ENCODE measurements at places on chromosomes 4 and X.

DNA sequence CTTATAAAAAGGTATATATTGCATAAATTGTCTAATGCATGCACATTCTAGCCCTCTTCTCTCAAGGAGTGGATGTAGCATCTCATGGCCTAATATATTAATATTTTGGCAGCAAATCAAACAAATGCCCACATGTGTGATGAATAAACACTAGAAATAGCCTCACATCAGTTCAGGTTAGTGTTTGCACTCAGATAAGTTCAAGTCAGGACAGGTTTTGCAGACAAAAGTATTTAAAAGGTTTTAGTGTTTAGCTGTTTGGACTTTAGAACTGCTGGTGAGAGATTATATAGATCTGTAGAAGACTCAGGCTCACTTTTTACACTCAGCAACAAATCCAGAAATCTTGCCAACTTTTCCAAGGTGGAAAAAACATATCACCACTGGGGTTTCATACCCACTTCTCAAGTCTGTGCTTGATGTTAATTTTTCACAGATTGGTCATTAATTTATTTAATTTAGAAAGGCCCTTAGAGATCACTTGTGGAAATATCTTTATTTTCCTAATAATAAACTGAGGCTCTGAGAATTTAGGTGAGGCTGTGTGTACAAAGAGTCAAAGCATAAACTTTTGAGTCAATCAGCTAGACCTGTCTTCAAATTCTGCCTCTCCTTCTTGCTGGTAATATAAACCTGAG, 362.6 kb downstream of the GASK1B start:
- no peak for DNase-seq

GRCh38 chrX:44227991-44228390, 115.5 kb downstream of the EFHC2 start:
- DNase-seq: no peak

DNA sequence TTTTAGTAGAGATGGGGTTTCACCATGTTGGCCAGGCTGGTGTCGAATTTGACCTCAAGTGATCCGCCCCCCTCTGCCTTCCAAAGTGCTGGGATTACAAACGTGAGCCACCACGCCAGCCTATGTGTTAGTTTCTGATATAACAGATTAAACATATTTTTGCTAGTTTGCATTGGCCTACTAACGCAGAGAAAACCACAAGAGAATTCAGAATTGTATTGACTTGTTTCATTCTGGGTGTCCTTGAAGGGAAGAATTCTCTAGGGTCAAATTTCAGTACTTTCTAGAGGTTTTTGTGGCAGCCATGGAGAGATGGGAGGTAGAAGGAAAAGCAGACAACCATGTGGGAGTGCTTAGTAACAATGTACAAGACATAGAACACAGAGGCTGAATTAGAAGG, 46.1 kb upstream of the BMPR1B start:
- DNase-seq: no peak

- peak; percentile 77 for DNase-seq
Observed at GRCh38 chrX:48897625-48898306, at the start of the genes PQBP1 and TIMM17B. Gene PQBP1 (plus strand): TSS chrX:48897930. CDS start chrX:48898510, 580 bp downstream. Gene TIMM17B (minus strand): TSS chrX:48897768. CDS start chrX:48897749, 19 bp downstream.

DNA sequence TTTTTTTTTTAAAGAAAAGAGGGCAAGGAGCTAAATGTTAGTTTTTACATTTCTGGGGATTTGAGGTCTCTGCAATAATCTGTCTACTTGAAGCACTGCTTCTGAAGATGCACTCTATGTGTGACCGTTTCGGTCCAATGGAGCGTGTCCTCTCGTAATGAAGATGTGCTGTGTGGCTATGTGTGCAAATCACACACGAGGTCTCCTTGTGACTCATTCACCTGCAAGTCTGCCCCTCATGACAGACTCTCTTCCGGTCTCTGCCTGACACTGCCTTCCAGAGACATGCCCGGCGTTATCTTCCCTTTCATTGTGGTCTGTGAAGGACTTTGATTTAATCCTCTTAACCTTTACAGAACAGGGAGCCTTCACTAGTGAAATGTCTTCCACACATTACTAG, 84.3 kb downstream of the TRAM1L1 start:
- no peak for DNase-seq

DNA sequence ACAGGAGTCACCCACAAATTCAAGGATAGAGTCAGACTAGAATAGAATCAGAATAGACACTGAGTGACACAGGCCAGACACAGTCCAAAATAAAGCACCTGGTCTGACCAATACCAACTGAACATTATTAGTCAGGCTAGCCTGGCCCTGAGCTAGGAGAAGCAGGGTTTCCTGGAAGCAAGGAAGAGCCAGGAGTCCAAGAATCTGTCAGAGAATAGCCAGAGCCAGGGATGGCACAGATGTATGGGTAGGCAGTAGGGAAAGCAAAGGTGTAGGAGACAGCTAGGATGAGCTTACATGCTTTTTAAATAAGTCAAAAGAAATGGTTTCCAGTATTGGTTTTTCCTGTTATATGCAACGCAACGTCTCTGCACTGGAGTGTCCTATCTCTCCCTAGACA, 3.7 kb downstream of the BTC start:
- DNase-seq: no peak

GRCh38 chrX:41912923-41913322, 10.4 kb downstream of the CASK start:
- no peak for DNase-seq

- no peak for DNase-seq
Observed at GRCh38 chr4:151866592-151866918, 105.7 kb upstream of the GATB start.

DNA sequence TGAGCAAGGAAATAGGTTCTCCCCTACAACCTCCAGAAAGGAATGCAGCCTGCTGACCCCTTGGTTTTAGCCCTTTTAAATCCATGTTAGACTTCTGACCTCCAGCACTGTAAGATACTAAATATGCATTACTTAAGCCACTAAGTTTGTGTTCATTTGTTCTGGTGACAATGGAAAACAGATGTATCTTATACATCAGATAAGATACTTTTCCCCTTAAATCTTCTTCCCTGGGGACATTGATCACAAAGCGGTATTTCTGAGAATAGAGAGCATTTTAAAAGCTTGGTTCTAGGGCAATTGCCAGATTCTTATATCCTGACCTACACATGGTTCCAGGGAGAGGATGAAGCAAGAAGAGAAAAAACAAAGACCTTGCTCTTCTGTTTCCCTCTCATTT, 6.5 kb upstream of the TMEM184C start:
- DNase-seq: no peak

DNA sequence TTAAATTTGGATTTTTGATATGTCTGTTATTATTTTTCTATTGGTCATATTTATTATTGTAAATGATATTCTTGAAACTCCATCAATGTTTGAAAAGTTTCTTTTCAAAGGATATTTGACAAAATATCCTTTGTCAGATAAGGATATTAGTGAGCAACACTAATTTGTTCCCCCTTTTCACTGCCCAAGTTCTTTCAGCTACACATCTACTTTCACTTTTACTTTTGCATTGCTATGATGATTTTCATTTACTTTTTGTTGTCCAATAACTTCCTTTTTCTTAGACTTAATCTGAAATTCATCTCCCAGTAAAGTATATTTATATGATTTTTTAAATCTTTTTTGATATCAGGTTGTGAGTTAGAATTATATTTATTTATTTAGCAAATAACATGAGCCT, 542.3 kb upstream of the ADGRL3 start:
- DNase-seq: no peak

GRCh38 chr4:27861381-27861787, 1000.7 kb downstream of the STIM2 start:
- no peak for DNase-seq

DNA sequence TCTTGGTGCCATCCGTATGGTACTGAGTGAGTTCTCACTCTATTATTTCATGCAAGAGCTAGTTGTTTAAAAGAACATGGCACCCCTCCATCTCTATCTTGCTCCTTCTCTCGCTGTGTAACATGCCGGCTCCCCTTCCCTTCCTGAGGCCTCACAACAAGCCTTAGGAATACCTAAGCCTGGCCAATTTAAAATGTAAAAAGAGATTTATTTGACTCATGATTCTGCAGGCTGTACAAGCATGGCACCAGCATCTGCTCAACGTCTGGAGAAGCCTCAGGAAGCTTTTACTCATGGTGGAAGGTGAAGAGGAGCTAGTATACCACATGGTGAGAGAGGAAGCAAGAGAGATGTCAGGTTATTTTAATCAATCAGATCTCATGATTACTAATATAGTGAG, 90.4 kb upstream of the NUDT10 start:
- no peak for DNase-seq

DNA sequence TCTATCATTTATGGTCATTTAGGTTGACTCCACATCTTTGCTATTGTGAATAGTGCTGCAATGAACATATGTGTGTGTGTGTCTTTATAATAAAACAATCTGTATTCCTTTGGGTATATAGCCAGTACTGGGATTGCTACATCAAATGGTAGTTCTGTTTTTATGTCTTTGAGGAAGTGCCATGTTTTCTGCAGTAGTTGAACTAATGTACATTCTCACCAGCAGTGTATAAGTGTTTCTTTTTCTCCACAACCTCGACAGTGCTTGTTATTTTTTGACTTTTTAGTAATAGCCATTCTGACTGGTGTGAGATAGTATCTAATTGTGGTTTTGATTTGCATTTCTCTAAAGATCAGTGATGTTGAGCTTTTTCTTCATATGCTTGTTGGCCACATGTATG, 80.5 kb downstream of the ARHGAP6 start:
- DNase-seq: no peak

- DNase-seq: no peak
Observed at GRCh38 chr4:16442296-16442695, 216.0 kb upstream of the TAPT1 start.

- no peak for DNase-seq
Observed at GRCh38 chrX:45758738-45759397, 558.2 kb upstream of the DIPK2B start.

- DNase-seq: no peak
Observed at GRCh38 chr4:55125763-55126541, 557 bp upstream of the KDR start.

DNA sequence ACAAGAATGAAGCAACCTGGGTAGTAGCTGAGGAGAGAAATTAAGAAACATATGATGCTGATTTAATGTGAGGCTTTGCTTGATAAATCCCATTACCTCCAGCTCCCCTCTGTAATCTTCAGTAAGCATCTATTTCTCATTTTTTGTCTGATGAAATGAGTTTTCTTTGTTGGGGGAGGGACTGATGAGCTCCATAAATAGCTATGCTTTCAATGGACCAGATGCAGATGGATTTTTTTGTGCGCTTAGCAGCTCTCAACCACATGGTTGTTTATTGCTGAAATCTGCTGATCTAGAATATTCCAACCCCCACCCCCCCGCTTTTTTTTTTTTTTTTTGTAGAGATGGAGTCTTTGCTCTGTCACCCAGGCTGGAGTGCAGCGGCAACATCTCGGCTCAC, 1082.0 kb downstream of the RAPGEF2 start:
- DNase-seq: no peak

- DNase-seq: no peak
Observed at GRCh38 chr4:36027203-36027602, 217.1 kb downstream of the ARAP2 start.

Data from T-helper 9 cell (primary cell).